Suprapubic skin (tissue), 4 donors: ENCODE measurements at places on chromosomes 12 and 14.

DNA sequence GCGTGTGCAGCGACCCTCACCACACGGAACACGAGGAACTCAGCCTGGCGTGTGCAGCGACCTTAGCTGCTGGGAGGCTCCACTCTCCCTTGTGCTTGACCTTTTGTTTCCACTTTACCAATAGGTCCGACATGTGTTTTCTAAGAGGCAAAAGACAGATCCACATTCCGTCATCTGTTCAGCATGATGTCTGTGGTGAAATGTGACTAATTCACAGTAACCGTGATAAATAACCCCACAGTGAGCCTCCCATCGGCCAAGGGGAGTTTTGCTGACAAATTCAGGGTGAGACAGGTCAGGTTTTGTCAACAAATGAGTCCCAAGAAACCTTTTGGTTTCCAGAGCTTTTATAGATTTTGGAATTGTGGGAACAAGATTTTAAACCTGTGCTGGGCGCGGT, 55.9 kb downstream of the MOK start:
- DNase-seq, result peak; percentile 26

GRCh38 chr14:105272623-105273022, 24.3 kb downstream of the BTBD6 start:
- no peak for DNase-seq

DNA sequence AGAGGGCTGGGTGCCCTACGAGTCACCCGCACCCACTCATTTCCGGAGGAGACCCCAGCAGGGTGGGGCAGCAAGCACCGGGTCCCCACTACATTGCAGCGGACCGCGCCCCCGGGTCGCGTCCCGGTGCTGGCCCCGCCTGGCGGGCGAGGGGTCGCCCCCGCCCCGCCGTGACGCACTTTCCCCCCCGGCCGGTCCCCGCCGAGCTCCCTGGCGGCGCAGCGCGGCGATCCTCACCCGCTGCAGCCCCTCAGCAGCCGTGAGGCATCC, 106.1 kb downstream of the PRICKLE1 start:
- no peak for DNase-seq

DNA sequence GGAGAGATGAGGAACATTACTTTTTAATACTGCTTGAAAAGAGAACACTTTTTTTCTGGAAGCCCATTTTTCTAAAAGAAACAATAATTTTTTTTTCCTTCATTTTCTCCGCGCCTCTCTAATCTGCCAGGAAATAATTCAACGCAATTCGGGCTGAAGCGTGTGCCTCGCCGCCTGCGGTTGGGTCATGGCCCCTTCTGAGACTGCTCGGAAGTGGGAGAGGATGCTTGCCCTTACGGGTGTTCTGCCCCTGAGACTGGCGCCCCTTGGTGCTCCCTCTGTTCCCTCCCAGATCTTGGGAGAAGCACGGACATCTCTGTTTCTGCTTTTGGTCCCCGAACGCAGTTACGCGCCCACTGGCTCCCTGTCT, 332 bp upstream of the TBC1D30 start:
- no peak for DNase-seq

DNA sequence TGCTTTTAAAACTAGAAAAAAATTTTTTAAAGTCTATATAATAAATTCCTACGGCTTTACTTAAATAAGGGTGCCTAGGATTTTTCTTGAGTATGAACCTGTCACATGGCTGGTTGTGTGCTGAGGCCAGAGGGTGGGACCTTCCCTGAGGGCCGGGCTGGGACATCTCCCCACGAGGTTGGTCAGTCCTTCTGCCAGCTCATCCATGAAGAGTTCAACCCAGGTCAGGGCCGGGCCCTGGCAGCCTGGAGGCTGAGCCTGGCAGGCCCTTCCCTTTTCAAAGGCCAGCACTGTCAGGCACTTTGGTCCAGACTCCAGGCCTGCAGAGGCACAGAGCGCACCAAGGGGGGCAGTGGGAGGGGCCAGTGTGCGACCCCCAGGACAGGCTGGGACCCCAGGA, 31.7 kb downstream of the TNFAIP2 start:
- DNase-seq, result no peak

DNA sequence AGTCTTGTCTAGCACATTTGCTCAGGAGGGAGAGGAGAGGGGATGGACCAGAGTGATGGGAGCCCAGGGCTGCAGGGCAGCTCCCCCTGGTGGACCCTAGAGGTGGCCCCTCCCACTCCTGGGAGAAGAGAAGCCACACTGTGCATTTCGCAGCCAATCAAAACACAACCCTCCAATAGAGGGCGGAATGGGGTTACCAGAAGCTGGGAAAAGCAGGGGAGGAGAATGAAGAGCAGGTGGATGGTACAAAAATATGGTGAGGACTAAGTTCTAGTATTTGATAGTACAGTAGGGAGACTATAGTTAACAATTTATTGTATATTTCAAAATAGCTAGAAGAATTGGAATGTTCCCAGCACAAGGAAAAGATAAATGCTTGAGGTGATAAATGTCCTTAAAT, 23.6 kb downstream of the VASH1 start:
- DNase-seq, result no peak

- DNase-seq, result no peak
Observed at GRCh38 chr12:75315518-75315917, 14.6 kb downstream of the CAPS2 start.

GRCh38 chr12:3931206-3931605, 58.0 kb upstream of the PARP11 start:
- DNase-seq, result no peak

DNA sequence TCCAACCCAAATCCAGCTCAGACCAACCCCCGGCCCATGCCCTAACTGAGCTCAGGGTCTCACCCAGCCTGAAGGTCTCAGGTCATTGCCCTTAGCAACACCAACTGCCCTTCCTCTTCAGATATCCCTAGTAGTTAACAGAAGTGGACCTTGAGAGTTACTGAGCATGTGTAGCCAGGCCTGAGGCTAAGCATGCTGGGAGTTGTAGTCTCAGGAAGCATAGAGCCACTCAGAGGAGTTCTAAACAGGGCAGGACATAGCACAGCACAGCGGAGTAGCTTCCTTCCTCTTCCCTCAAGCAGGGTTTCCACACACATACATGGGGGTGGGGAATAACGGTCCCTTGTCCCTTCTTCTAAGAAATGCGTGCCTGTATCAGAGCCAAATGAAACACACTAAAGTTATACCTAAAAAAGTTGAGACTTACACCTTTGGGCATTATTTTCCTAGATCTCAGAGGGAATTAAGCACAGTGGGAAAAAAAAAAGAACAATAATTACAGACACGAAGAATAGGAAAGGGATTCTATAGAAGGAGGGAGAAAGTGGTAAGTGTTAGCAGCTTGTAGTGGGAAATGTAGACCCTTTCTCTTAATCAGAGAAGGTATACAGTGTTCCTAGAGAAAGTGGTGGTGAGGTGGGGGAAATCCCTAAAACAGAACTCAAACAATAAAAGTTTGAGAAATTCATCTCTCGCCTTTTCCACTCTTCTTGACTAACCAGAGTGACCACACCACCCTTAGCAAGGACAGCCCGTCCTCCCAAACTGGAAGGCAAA, 4.4 kb downstream of the KMT2D start:
- no peak for DNase-seq

- DNase-seq, result no peak
Observed at GRCh38 chr12:111584959-111585358, 14.2 kb downstream of the ATXN2 start.

GRCh38 chr12:57477710-57478681, 1.7 kb downstream of the ARHGAP9 start:
- no peak for DNase-seq

- DNase-seq, result no peak
Observed at GRCh38 chr12:5817246-5817645, 127.8 kb downstream of the ANO2 start.

DNA sequence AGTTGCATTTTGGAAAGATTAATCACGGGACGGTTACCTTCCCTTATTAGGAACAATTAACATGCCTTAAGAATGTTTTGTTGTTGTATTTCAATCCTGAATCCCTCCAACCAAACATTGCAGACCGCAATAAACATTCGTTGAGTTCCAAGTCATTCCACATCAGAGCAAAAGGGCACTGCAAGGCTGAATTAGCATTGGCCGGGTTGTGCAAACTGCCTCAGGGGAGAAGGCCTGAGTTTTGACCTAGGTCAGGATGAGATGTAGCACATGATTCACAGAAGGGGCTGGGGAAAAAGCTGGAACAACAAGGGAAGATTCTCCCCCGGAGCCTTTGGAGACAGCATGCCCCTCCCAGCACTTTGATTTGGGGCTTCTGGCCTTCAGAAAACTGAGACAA, 82.1 kb upstream of the BDKRB2 start:
- DNase-seq, result no peak

DNA sequence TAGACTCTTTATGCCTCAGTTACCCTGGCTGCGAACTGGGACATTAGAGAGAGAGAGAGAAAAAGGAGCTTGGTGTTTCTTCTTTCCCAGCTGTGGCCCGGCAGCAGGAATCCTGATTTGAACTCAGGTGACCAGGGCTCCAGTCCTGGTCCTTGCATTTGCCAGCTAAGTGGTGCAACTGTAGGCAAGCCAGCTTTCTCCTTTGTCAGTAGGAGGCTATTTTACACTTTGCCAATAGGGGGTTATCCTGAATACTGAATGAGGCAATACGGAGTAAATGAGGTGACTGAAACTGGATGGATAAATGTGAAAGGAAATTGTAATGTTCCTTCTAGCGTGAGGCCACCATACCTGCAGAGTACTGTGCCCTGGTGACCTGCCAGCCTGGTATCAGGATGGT, 27.8 kb downstream of the KCNA5 start:
- no peak for DNase-seq

DNA sequence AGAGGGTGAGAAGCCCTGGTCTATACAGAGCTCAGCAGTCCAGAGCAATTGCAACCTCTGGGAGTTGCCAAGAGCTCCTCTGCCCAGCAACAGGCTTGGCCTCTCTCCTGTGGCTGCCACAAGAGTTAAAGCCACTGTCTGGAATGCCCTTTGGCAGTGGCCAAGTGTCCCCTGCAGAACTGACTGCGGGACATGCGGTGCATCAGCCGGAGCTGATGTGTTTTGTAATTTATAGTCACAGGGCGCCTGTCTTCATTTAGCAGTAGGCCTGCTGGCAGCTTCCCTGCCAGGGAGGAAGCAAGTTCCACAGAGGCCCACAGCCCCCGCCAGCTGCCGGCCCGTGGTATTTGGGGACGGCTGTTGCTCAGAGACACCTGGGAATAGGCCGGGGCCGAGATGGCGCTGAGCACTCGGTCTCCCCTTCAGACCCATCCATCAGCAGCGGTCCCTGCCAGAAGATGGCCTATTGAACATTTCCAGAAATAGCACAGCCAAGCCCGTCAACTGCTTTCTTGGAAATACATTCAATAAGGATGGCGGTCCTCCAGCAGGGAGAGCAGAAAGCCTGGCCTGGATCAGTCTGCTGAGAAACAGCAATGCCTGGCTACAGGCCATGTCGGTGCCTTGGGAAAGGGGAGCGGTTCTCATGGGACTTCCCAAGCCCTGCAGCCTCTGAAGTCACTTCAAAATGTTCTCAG, 217.4 kb downstream of the CRADD start:
- DNase-seq, result peak; percentile 85

DNA sequence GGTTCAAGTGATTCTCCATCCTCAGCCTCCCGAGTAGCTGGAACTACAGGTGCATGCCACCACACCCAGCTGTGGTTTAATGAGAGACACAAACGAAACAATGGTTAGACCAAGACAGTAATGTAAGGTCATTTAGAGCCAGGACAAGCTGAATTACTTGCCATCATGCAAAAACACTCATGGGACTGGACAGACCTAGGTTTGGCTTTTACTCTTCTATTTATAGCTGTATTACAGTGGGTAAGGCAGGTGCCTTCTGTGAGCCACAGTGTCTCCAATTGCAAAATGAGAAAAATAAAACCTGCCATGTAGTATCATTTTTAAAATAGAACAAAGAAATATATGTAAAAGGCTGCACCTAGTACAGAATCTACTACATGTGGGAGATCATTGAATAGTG, 513.2 kb downstream of the NELL2 start:
- no peak for DNase-seq

DNA sequence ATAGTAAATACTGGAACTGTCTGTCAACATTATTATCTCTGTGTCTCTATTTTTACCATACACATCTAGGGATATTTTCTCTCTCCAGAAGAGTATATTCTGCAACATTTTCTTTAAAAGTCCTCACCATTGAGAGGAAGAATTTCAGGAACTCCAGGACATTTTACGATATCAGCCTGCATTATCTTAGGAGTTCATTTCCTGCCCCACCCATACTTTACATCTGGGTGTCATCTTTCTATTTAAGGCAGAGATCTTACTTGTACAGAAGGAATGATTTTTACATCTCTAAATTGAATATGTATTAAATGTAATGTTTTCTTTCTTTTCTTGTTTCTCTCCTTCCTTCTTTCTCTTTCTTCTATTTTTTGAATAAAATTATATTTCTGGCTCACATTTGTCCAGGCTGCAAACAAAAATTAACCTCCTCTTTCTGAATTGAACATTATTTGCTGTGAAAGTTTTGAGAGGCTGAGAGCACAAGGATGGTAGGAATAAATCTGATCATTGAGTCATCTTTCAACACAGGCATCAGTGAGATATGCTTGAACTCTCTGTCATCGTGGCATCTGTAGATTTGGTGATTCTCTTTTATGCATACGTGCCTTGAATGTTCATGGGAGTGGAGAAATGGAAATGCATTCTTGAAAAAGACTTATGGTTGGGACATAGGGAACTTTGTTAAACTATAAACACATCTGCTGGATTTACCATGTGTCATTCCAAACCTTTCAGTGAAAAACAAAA, 753.6 kb downstream of the SLC16A7 start:
- DNase-seq, result no peak

GRCh38 chr12:22458298-22458937, 85.9 kb downstream of the C2CD5 start:
- no peak for DNase-seq

DNA sequence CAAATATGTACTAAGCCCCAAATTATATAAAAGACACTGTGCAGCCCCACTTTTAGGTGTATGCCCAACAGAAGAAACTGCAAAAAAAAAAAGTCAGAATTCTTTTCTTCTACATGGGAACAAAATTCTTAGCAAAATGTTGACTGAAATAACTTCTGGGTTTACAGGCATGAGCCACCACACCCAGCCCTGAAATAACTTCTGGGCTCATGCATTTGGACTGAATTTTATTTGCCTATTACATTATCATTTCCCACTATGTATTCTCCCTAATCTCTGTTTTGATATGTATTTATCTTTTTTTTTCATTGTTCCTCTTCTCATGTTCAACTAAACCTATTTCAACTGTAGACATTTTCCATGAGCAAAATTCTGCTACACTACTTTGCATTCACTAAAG, 169.2 kb downstream of the GRIN2B start:
- no peak for DNase-seq

- no peak for DNase-seq
Observed at GRCh38 chr14:76919431-76920330, 93.5 kb downstream of the LRRC74A start.

DNA sequence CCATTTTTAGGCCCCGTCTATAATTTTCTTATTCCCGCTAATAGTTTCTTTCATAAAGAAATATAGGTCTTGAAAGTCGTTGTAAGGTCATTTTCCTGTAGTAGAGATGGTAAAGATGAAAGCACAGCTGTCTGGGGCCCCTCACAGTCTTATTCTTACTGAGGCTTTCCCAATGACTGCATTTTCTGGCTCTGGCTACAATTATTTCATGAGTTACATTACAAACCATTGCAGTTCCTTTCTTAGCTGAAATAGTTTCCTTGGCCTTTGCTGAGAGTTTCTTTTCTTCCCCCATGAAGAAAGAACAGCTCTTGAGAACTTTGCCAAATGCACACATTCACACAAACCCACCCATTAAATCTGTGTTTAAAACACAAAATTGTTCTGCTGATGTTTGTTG, 113.0 kb downstream of the DYRK2 start:
- no peak for DNase-seq

- DNase-seq, result no peak
Observed at GRCh38 chr12:51056242-51056641, 8.1 kb downstream of the LETMD1 start.
